ENCODE measurements at places on chromosomes 2 and 18. TPM values are rescaled to one million over a fixed set of nuclear protein-coding genes. Genes with fewer than 3 reads are reported as not detected.

GRCh38 chr2:241505086-241505780 is 3.2 kb downstream of the STK25 start:
- DNase-seq: no peak

DNA sequence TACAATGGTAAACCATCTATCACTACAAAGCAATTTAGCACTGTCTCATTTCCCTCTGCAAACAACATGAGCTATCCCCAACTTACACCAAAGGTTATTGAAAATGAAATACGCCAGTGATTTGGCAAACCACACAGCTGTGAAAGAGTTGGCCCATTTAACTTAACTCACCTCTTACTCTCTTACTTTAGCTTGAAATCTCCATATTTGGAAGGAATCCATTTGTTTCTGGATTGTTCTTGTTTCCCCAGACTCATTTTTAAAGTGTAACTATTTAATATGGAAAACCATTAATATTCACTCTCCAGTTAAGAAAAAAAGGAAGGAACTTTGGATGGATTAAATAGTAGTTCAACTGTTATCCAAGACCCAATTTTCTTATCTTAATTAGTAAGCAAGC is 93.7 kb upstream of the TRIB2 start:
- no peak for DNase-seq

DNA sequence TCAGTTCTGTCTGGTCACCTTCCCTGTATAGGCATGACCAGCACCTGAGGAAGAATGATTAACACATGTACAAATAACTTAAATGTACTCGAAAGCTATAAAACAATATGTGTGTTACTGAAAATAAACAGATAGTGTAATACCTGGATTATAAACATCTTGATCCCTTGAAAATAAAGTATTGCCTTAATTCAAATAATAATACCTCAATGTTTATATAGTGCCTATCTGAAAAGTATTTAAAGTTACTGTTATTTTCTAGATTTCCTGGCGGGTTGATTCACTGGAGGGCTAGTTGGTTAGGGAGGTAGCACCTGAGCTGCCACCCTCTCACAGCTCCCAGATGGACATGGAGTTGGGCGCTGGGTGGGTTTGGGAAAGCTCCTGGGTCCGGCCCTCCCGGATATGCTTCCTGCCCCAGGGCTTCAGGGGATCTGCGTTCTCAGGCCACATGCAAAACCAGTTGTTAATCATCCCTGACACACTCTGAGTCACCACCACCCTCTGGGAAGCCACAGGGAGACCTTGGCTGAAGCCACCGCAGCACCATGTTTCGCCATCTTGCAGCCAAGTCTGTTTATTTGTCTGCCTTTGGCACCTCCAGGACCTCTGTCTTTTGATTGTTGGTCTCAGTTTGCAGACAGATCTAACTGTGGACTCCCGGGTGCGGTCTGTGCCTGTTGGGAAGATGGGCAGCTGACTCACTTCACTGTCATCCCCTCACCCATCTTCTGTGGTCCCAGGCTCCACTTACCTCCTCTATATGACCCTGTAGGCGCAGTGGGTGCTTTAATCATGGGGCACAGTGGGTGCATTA is 35.3 kb downstream of the RAB31 start:
- no peak for DNase-seq

DNA sequence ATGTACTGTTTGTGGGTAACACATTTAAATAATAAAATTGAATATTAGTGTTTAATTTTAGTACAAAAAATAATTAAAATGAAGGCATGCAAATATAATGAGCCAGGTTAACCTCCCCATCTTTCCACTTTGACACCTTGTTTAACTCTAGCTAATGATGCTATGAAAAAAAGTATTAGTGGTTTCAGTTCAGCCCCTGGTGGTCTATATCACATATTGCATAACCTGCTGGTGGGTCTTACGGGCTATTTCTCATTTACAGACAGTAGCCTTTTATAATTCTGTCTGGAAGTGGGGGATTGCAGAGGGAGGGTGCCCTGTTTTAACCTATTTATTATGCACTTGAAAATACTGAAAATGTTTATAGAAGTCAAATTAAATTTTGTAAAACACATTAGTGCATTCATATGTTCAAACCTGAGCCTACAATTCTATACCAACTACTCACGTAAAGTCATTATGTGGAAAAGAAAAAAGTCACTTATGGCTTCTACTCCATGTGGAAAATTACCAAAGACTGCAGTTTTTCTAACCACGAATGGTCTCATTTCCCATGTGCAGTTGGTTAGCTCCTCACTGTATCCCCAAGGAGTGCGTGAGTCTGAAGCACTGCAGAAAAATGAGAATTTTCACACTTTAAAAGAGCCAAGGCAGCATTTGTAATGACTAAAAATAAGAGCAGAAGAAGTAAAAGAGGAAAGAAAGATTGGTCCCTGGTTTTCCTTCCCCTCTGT is 381.0 kb downstream of the MTX2 start:
- no peak for DNase-seq

GRCh38 chr2:218983934-218984238 is 1.1 kb downstream of the FEV start:
- DNase-seq: no peak

- no peak for DNase-seq
Measured at GRCh38 chr18:44198612-44199284, 481.9 kb upstream of the SETBP1 start.

GRCh38 chr18:71998547-71999097 is 545.5 kb downstream of the CBLN2 start:
- DNase-seq: peak; percentile 57

DNA sequence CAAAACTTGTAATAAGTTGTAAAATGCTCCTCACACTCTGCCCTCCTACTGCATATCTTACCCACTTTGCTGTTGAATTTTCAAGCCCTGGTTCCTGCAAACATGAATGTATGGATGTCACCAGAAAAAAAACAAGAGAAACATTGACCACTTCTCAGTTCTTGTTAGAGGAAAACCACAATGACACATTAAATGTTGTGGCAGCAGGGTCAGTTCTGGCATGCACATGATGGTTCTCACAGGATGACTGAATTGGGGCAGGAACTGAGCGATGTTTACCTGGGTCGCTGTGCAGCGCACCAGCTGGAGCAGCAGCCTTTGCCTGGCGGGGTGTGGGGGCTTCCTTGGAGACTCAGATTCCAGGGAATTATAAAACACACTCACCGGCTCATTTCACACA is 14.0 kb upstream of the PRKCE start:
- no peak for DNase-seq

DNA sequence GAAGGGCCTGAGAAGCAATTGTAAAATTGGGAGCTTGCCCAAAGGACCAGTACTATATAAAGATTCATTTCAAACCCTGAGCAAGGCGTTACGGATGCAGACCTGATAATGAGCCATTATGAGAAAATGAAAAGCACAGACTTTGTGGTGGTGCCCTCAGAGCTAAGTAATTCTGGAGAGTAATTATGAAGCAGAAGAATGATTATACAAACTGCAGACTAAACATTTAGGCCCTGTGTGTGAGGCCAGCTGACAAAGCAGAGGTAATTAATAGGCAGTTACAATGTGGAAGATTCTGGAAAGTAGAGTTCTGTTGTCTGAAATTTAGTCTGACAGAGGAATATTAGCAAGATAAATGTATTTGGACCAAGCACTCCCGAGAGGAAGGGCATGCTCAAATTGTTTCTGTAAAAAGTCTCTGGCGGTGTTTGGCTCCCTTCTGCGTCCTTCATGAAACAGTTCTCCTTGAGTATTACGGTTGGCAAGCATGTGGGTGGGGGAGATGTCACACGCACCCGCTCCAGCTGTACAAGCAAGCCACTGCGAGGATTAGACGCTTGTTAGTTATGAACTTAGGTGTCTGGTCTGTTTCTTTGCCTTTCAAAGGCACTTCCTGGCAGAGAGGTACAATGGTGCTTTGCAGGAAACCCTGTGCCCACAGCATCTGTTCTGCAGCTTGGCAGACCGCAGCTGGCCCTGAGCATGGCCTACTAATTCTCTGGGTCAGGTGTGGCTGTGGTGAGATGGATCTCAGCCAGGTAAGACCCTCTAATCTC is 45.5 kb downstream of the CDC42EP3 start:
- no peak for DNase-seq

GRCh38 chr2:223896833-223897311 is 48.3 kb downstream of the WDFY1 start:
- no peak for DNase-seq

- no peak for DNase-seq
Measured at GRCh38 chr2:218516614-218517013, 51.5 kb downstream of the USP37 start.

CNRIP1 gene
- 2.3 TPM for total RNA-seq

TIA1 gene
- 45.1 TPM for total RNA-seq

PPP1R1C gene
- 7.2 TPM for total RNA-seq

TSPYL6 gene
- not detected for total RNA-seq

VIT gene
- not detected for total RNA-seq

All from left lobe of liver (tissue), 2 donors.